Aortic smooth muscle cell (primary cell): ENCODE measurements at places on chromosomes 6 and 20. TPM values are rescaled to one million over a fixed set of nuclear protein-coding genes. Genes with fewer than 3 reads are reported as not detected.

SAPCD1 gene
- total RNA-seq = 1.8 and 1.9 TPM in 2 replicates

TTK gene
- 11.7 and 16.9 TPM in 2 replicates for total RNA-seq

LAMA5 gene
- total RNA-seq = 112 and 157 TPM in 2 replicates

MICB gene
- 14.4 and 20.9 TPM in 2 replicates for total RNA-seq

MAP1LC3A gene
- total RNA-seq = 14.7 TPM in 2 replicates

BANF2 gene
- total RNA-seq = not detected in 2 replicates

NKAIN4 gene
- not detected in 2 replicates for total RNA-seq

BTBD9 gene
- 12.1 and 12.2 TPM in 2 replicates for total RNA-seq

HLA-DOB gene
- 0.13 TPM in 1 of 2 replicates, not detected in the other for total RNA-seq

CPNE5 gene
- 0.31 and 0.40 TPM in 2 replicates for total RNA-seq

SAMD3 gene
- total RNA-seq = 7.2 and 7.3 TPM in 2 replicates
